Kasumi-1 (cell line): ENCODE measurements at places on chromosomes 12 and 14.

DNA sequence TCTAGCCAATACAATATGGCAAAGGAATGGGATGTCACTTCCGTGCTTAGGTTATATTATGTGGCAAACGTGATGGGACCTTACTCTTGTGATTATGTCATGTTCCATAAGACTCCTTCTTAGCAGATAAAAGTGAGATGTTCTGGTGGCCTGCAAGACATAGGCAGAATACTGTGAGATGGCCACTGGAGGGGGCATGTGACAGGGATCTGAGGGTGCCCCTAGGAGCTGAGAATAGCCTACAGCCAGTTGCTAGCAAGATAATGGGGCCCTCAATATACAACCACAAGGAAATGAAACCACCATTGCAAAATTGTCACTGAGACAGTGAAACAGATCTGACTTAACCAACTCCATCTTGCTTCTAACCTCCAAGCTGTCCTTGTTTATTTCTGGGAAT, 151.4 kb upstream of the SSTR1 start:
- no peak for DNase-seq

DNA sequence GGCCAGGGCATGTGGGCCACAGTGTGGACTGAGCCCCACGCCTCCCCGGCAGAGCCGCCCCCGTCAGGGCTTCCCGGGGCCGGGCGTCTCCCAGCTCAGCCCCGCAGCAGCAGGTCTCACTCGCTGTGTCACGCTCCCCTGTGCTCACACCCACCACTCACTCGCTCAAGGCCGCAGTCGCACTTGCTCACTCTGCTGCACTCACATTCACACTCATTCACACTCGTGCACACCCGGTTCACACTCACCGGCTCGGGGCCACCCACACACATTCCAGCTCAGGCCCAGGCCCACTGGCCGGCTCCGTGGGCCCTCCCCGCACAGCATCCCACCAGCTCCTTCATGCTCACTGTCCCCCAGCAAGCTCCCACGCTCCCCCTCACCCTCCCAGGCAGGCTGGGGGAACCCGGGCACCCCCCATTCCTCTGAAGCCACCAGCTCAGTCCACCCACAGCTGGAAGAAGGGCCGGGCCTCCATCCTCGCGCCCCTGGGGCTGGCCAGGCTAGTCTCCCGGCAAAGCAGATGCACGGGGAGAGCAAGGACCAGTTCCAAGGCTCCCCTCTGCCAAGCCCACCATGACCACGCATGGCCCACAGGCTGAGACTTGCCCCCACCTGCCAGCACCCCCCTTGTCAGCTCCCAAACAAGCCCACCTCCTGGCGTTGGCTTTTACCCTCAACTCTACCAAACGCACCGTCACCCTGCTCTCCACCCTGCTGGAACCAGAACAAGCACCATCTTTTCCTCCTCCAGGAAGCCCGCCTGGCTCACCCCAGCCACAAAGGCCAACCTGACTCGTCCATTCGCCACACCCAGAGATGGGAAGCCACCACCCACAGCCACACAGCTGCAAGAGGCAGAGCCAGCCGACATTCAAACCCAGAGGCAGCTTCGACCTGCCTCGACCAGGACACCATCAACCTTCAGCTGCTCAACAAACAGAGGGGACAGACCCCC, 28.0 kb downstream of the NCOR2 start:
- no peak for DNase-seq

- DNase-seq, result no peak
Observed at GRCh38 chr12:57549909-57550640, at the start of gene KIF5A. KIF5A (plus strand) TSS chr12:57550044; CDS start chr12:57550272, 228 bp downstream.

DNA sequence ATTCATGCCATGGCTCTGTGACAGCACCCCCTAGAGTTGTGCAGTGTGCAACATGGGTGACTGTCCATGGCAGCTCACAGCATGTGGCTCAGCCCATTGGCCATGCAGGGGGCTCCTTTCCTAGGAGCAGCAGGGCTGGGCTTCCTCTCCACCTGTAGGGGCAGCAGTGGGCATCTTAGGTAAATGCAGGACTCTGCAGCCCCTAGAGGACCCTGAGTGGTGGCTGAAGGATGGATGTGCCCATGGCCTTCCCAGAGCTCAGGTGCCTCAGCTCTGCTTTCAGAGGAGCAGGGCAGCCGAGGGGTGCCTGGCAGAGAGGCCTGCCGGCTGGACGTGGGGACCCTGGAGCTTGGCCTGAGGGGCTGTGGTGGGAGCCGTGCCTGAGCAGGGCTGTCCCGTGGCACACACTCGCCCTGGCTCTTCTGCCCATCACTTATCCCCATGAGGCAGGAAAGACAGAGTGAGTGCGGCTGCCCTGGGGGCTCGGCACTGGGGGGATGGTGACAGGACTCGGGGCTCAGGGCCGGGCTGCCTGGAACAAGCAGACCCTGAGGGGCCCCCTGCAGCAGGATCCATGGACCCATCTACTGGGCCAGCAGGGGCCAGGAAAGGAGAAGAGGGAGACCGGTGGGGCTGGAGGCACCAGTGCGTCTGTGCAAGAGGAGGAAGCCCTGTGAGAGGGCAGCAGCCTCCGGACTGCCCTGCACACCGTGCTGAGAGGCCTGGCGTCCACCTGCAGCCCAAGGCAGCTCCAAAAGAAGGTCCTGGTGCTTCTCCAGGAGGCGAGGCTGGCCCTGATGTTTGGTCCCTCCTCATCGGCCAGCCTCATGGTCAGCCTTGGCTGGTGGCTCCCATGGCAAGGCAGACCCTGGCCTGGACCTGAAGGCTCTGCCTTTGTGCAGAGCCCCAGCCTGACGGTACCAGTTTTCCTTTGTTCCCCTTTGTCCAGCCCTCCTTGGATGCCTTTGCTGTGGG, 7.6 kb downstream of the ADSS1 start:
- DNase-seq, result no peak

- DNase-seq, result no peak
Observed at GRCh38 chr14:79749065-79749464, 462.2 kb downstream of the DIO2 start.

GRCh38 chr14:53865711-53866110, 90.9 kb downstream of the BMP4 start:
- DNase-seq, result no peak

DNA sequence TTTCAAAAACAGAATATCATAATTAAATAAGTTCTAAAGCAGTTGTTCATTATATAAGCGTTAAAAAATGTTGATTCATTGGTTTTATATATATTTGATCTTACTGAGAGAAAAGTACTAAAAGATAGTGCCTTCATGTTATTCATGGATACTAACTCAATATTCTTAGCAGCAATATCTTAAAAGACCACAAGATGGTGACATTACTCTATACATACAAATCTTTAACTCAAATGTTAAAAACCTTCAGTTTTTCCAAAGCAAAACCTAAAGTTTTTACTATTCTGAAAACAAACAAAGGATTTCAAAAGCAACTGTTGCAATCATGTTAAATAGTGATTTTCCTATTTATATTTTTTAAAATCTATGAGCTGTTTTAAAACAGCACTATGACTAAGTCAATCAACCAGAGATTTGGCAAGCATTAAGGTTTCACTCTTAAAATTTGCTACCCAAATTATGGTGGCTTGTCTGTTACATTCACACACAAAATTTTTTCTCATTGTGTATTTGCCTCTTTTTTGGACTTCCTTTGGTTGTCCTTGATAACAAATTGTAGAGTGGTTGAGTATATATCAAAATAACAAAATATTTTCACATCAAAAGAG, 50.1 kb upstream of the RERGL start:
- peak; percentile 90 for DNase-seq

DNA sequence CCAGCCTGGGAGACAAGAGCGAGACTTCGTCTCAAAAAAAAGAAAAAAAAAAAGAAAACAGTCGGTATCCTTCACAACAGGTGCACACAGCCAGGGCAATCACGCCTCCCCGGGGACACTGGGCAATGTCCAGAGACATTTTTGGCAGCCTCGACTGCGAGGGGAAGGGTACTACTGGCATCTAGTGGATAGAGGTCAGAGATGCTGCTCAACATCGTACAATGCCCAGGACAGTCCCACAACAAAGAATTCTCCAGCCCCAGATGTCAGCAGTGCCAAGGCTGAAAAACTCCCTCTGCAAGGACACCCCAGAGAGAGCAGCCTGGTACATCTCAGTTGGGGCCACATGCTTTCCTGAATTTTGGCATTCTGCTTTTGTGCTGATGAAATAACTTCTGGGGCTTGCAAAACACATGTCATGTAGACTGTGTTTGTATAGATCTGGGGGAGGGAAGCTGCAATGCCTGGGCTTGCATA, 21.5 kb downstream of the ALDH2 start:
- DNase-seq, result peak; percentile 11

DNA sequence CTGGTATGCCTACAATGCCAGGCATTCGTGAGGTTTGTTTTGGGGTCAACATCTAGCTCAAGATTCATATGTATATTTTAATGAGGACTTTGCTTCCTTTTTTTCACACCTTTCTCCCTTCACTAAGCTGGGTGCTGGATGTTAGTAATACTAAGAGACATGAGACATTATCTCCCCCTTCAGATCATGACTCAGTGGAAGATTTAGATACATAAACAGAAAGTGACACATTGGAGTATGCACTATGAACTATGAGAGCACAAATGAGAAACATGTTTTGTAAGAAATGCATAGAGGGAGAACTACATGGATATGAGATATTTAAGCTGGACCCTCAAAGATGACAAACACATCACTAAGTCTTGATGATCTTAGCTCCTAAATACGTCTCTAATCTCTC, 286.3 kb downstream of the RPAP3 start:
- DNase-seq, result no peak

DNA sequence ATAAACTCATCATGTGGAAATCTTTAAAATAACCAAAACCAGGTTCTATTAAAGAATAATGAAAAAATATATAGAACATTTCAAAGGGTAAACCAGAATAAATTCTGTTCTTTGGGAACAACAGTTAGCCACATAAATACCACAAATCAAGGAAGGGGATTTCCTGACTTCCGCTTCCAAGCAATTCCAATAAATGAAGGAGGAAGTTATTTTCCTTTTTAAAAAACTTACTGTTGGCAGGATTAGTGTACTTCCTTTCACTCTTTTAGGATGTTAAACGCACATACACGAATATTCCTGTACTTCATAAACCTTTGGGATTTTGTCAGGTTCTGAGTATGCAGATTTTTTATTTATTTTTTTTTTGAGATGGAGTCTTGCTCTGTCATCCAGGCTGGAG, 13.7 kb upstream of the LIMA1 start:
- DNase-seq, result no peak

GRCh38 chr12:100174495-100174894, 26.1 kb upstream of the ACTR6 start:
- DNase-seq, result no peak

DNA sequence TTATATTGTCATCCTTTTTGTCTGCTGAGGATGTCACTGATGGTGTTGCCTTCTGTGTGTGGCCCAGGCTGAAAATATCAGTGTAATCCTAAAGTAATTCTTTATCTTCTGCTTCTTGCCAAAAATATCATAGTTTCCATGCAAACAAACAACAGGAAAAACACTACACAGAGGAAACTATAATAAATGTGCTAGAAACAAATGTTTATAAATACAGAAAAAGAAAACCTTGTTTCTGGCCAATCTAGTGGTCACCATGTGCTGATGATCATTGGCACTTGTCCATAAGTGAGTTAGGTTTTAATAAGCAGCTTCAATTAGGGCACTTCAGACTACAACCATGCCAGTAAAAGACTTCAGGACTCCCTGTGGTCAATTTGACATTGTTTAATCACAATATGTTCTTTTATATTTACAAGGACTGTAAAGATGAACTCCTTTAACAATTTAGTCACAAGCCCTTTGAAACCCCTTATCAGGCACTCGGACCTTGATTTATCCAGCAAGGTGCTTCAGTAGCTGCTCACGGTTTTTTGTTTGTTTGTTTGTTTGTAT, 124.8 kb downstream of the TMTC3 start:
- no peak for DNase-seq

DNA sequence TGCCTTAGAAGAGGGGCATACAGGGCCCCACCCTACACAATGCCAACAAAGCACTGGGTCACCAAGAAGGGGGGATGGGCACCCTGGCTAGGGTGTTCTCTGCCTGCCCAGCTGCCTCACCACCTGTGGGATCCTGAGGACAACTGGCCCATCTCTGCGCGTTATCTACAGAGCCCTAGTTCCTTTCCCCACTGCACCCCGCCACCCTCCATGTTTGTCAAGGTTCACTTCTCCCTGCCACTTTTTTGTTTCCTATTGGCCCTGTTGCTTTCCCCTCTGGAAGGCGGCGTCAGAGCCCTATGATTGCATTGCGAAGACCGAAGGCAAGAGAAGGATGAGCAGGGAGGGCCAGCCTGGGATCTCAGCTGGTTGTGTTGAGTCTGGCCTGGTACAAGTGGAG, 1.6 kb downstream of the SLC48A1 start:
- no peak for DNase-seq

DNA sequence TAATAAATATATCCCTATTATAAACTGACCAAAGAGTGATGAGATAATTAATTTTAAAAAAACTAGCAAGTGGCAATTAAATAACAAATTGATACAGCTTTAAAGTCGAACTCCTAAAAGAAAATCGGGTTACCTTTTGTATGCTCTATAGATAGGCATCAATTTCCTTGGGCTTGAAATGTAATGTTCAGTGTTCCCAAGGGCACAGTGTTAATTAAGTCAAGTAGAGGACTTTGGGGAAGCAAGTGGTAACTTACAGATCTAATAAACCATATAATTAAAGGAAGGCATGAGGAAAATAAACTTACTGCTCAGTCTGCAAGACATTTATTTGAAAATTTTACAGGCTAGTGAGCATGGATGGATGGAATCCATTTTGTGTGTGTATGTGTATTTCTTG, 220.9 kb downstream of the FSCB start:
- DNase-seq, result no peak

- DNase-seq, result no peak
Observed at GRCh38 chr12:120684523-120684932, 2.4 kb upstream of the MLEC start.

GRCh38 chr12:82510386-82510785, 152.1 kb downstream of the METTL25 start:
- DNase-seq, result no peak

DNA sequence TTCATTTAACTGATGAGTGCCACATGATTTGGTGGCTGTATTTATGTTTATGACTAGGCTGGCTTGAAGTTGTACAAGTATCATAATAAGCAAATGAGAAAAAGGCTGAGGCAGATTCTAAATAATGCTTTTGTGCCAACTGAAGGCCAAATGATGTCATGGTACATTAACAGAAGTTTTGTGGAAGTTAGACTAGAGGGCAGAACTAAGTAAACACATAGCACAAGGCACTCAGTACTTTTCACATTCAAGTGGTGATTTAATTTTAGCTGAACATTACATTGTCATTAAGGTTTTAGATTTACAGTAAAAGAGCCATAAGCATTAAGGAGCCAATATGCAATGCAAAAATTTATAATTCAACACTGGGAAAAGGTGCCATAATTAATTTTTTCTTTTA, 21.1 kb downstream of the PPP1CC start:
- DNase-seq, result no peak
